CD4-positive, CD25-positive, alpha-beta regulatory T cell (primary cell): ENCODE measurements at places on chromosomes 16 and 17. TPM values are rescaled to one million over a fixed set of nuclear protein-coding genes. Genes with fewer than 3 reads are reported as not detected.

The ZNF18 gene
- polyA plus RNA-seq: 10.6 TPM

The KRT33B gene
- polyA plus RNA-seq: not detected

The LITAFD gene
- not detected for polyA plus RNA-seq

The UBALD2 gene
- 8.5 TPM for polyA plus RNA-seq

The ATP2A1 gene
- polyA plus RNA-seq: not detected

The PRR29 gene
- 6.9 TPM for polyA plus RNA-seq

The NR1D1 gene
- polyA plus RNA-seq: 6.7 TPM

The PPP1R27 gene
- polyA plus RNA-seq: not detected
